ENCODE measurements at places on chromosomes 1 and 21. TPM values are rescaled to one million over a fixed set of nuclear protein-coding genes. Genes with fewer than 3 reads are reported as not detected.

RAB3B gene
- polyA plus RNA-seq: 0.44 TPM

PROX1 gene
- 1.4 TPM for polyA plus RNA-seq

ARMH1 gene
- polyA plus RNA-seq: 3.5 TPM

BCL2L15 gene
- polyA plus RNA-seq: 0.25 TPM

NOTCH2 gene
- 33.9 TPM for polyA plus RNA-seq

TRIM58 gene
- 0.43 TPM for polyA plus RNA-seq

DDR2 gene
- polyA plus RNA-seq: 57.9 TPM

TEX38 gene
- polyA plus RNA-seq: not detected

PCBP3 gene
- polyA plus RNA-seq: 4.6 TPM

C1orf94 gene
- polyA plus RNA-seq: not detected

ERICH3 gene
- 0.11 TPM for polyA plus RNA-seq

HTR6 gene
- polyA plus RNA-seq: not detected

CD101 gene
- polyA plus RNA-seq: 1.3 TPM

MNDA gene
- 3.2 TPM for polyA plus RNA-seq

TMEM51 gene
- 21.5 TPM for polyA plus RNA-seq

Data from urinary bladder (tissue), 4 donors.